ENCODE measurements at places on chromosomes 7 and 10.

DNA sequence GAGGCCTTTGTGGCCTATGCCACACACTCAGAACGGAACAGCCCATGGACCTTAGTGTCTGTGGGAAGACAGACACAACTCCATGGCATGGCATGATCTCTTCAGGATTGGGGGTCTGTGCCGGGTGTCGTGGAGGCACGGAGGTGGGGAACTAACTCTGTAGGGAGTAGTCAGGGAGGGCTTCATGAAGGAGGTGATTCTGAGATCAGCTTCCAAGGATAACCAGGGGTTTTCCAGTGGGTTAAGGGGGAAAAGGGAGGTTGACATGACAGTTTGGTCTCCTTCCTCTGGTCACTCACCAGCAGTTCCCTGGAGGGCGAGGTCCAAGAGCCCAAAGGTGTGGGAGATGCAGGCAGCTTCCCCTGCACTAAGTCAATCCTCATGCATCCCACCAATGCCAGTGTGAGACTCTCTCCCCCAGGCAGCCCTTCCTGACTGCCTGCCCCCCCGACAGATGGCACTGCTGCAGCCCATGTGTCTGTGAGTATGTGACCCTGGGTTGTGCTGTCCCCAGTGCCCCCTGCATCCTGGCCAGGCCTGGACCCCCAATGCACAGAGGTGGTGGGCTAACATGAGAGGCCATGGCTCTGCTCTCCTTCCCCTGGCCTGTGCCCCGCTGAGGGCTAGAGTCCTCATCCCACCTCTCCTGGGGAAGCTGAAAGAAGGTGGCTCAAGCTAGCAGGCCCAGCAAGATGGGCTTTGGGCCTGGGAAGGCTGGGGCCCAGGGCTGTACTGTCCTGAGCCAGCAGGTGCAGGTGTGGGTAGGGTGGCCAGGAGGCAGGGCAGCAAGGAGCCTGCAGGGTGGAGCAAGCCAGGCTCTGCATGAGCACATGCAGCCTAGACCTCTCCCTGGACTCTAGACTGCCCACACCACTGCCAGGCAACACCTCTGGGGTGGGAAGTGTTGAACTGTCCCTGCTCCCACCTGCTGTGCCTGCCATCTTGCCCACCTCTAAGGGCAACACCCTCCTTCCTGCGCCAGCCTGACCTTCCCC is 39.7 kb downstream of the RASGEF1A start:
- DNase-seq, result no peak

GRCh38 chr7:53100091-53100490 is 64.7 kb downstream of the POM121L12 start:
- DNase-seq, result no peak

GRCh38 chr7:158358926-158359645 is 228.5 kb downstream of the PTPRN2 start:
- no peak for DNase-seq

- no peak for DNase-seq
Observed at GRCh38 chr10:64175271-64175962, 654.2 kb downstream of the REEP3 start.

DNA sequence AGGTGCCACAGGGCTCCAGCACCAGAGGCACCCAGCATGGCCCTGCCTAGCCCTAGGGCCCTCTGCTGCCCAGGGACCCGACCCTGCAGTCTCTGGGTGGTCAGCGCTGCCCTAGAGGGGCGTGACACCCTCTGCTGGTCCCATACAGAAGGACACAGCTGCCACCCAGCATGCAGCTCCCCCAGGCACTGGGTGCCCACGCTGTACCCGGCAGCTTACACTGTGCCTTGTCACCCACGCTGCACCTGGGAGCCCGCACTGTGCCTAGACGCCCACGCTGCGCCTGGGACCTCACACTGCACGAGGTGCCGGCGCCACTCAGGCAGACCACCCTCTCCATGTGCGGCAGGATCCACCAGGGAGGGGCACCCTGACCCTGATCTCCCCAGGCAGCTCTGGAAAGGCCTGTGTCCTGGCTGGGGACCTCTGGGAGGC is 55.2 kb downstream of the PWWP2B start:
- DNase-seq, result peak; percentile 38

DNA sequence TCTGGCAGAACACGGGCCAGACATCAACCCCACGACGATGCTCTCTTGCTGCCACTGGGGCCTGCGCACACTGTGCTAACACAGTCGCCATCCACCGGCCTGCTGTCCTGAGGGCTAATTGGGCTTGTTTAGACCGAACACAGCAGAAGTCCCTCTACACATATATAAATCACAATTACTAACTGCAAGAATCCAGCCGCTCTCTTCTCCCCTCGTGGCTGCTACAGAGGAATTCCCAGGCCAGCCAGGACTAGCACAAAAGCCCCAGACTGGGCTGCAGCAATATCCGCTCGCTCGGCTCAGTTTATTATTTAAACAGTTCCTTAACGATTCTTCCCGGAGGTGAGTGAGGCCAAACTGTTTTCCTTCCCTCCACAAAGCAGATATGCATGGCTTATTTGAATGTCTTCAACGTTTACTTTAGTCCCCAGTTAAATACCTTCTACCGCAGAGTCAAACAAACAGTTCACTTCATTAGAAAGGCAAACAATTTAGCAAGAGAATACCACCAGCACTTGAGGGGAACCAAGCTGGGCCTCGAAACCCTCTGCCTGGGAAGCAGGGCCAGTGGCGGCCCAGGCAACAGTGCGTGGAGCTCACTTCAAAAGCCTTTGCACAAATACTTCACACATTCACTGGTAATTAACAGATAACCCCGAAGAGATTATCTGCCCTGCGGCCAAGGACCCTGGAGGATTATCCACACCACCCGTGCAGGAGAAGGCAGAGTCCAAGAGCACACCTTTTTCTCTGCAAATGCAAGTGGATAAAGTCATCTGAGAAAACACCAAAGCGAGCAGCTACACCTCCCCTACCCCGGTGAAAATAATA is 145.3 kb downstream of the GLI3 start:
- DNase-seq, result no peak

- DNase-seq, result no peak
Observed at GRCh38 chr7:51021906-51022570, 239.3 kb upstream of the GRB10 start.

GRCh38 chr10:642186-642890 is 47.1 kb downstream of the DIP2C start:
- DNase-seq, result no peak

- DNase-seq, result no peak
Observed at GRCh38 chr7:51040787-51041186, 258.1 kb upstream of the GRB10 start.

DNA sequence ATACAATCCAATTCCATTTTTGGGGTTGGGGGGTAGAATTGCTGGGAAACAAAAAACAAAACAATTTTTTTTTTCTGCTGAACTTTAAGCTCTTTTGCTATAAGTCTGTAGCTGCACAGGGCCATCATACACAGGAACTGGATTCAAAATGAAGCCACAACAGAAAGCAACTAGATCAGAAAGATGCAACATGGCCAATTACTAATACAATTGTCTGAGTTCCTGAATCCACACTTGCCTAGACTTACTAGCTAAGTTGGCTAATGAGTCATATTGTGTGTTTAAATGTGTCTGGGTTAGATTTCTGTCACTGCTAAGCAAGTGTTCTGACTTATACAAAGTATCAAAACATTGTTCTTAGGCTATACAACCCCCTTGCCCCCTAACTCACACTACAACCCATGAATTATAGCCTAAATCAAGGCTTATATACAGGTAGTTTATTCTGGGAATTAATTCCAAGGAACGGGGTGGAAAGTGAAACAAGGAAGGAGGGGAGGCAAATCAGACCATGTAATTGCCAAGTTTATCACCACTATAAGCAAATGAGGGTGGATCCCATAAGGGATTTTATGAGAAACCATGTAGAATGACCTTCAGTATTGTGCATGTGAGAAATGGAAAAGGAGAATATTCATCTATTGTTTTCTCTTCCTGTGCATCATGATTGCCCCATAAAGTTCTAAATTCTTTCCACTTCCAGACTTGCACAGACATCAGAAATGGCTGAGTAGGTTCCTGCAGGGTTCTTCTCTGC is 337.9 kb upstream of the SORCS1 start:
- no peak for DNase-seq

GRCh38 chr10:5775685-5776084 is 37.5 kb downstream of the GDI2 start:
- peak; percentile 58 for DNase-seq

- no peak for DNase-seq
Observed at GRCh38 chr7:38574086-38574485, 57.1 kb downstream of the AMPH start.

DNA sequence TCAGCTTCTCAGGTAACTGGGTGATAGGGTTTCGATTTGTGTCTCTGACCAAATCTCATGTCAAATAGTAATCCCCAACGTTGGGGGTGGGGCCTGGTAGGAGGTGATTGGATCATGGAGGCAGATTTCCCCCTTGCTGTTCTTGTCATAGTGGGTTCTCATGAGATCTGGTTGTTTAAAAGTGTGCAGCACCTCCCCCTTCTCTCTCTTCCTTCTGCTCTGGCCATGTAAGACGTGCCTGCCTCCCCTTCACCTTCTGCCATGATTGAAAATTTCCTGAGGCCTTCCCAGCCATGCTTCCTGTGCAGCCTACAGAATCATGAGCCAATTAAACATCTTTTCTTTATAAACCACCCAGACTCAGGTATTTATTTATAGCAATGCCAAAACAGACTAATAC is 21.9 kb upstream of the SMURF1 start:
- no peak for DNase-seq

GRCh38 chr10:125152450-125153368 is 7.7 kb downstream of the CTBP2 start:
- no peak for DNase-seq

DNA sequence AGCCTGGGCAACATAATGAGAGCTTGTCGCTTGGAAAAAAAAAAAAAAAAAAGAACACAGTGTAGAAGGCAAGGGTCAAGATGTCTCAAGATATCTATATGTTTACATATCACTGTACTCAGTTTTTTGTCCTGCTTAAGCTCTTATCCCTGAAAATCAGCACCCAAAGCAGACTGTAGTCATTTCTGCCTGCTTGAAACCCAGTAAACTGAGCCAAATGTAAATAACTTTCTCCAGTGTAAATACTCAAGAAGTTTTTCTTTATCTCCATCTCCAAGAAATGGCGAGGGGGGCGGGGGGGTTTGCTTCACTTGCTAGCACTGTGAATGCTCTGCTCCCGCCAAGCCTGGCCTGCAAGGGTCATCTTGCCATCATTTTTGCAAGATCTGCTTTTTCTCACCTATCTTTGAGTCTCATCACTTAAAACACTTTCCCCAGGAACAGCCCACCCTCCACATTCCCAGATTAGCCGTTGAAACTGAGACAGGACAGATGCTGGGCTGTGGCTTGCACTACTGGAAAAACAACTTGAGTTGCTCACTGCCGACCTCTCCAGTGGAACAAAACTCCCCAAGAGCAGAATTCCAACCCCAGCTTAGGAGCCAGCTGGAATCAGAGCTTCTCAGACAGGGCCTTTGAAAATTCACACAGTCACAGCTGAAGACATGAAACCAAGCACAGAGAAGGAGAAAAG is 54.6 kb downstream of the AFAP1L2 start:
- no peak for DNase-seq

GRCh38 chr7:48289656-48290055 is 118.4 kb downstream of the ABCA13 start:
- DNase-seq, result no peak

- no peak for DNase-seq
Observed at GRCh38 chr7:67762516-67762915, 765.9 kb downstream of the TYW1 start.

DNA sequence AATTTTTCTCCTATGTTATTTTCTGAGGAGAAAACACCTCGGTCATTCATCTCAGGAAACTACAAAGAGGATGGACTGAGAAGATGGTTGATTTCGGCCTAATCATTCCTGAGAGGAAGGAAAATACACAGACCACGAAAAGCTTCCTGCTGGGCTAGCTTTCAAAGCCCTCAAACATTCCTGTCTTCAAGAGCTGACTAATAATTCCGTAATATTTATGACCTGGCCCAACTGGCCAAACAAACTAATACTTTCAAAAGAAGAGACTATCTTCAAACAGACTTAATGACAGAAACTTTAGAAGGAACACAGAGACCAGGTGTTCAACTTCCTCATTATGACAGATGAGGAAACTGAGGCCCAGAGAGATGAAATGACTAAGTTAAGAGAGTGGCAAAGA is 215.1 kb upstream of the FRMD4A start:
- DNase-seq, result no peak

DNA sequence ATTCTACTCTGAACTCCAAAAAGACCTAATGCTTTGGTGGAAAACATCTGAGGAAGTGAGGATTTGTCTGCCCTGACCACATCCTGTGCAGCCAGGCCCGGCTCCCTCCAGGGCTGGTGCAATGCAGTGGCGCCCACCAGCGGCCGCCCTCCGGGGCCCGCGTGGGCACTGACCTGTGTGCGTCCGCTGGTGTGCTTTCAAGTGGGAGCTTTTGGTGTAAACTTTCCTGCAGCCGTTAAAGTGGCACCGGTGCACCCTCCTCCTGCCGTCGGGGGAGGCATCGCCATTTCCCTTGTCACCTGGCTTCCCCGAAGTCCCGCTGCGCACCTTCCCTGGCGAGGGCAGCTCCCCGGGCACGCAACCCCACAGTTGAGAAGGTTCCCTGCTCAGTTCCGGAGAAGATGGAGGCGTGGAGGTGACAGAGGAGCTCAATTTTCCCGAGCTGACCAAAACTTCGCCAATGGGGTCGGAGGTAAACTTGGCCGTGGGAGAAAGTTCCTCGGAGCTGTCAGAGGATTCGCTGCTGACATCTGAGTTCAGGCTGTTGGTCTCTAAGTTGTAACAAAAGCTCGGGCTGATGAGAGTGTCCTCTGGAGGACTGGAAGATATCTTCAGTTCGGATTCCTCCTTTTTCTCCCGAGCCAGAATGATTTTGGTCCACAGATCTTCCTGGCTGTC is 3.4 kb downstream of the KLF6 start:
- no peak for DNase-seq

- DNase-seq, result no peak
Observed at GRCh38 chr7:30312178-30312577, 27.8 kb downstream of the ZNRF2 start.

DNA sequence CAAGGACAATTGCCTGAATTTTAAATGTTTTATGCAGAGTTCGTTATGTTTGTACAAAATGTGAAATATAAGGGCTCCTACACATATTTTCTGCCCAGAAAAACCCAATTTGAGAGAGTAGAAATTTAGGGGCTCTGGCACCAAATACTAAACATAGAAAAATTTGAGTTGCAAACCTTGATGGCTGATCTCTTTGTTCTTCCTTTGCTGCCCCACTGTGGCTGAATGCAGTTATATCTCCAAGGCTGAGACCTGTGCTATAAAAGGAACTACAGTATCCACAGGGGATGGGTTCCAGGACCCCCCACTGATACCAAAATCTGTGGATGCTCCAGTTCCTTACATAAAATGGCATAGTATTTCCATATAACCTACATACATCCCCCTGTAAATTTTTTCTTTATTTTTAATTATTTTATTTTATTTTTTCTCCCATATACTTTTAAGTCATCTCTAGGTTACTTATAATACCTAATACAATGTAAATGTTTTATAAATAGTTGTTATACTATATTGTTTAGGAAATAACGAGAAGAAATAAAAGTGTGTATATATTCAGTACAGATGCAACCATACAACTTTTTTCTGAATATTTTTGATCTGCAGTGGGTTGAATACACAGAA is 22.5 kb downstream of the CFAP43 start:
- DNase-seq, result no peak

- no peak for DNase-seq
Observed at GRCh38 chr10:71078454-71079145, 133.8 kb upstream of the UNC5B start.

Measured in activated CD8-positive, alpha-beta memory T cell treated with anti-CD3 and anti-CD28 coated beads for 4 hours (primary cell).